ENCODE measurements at places on chromosomes 1 and 21.

GRCh38 chr1:247210062-247210375 lies 38.2 kb upstream of the ZNF124 start:
- no peak for DNase-seq

DNA sequence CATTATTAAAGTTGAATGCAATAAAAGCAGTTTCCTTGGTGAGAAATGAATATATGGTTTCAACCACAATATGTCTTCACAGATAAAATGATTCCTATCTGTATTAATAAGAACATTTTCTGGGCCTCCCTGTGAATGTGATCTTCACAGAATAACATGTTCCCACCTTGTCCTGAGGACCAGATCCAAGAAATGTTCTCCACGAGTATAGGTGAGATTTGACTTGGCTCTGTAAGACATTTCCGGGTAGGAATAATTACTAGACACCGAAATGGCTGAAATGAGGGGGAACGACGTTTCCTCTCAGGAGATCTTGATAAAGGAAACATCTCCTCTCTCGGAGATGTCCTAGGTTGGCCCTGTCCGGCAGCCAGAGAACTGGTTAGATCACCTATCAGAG lies 61.4 kb downstream of the CLIC6 start:
- no peak for DNase-seq

DNA sequence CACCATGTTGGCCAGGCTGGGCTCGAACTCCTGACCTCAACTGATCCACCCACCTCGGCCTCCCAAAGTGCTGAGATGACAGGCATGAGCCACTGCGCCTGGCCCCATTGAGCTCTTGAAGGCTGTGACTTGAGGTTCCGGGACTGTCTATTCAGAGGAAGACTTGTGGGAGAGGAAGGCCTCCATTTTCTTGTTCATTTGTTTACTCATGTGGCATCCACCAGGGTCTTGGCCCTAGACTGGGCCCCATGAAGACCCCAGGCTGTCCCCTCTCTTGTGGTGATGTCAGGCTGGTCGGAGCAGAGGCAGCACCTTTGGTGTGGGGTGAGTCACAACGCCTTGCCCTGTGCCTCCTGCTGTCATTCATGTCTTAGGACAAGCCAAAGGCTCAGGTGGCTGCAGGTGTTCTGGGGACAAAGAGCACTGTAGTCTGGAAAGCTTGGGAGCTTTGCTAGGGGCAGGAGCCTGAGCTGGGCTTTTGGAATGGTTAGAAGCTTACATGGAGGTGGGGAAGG lies 224.6 kb upstream of the C1orf174 start:
- DNase-seq = no peak

DNA sequence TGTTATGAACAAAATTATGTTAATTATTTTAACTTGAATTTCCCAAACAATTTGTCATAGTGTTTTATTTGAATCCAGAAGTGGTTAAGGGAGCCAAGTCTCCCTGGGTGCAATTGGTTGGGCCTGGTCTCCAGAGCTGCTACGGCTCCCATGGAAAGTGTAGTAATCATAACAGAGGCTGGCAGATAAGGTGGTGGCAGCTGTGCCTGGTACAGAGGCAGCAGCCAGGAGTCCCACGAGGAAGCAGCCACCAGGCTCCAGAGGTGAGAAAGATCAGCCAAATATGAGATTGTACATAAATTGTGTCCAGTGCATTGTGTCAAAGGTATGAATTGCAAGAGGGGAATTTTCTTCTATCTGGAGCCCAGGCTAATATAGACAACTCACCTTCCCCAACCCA lies 368.9 kb upstream of the PTBP2 start:
- DNase-seq = no peak
